PC-9 (cell line): ENCODE measurements at places on chromosomes 2 and 18.
A peak's percentile ranks its signal among the peaks of the same experiment; 100 is the strongest.

GRCh38 chr2:85766229-85766628 lies 12.4 kb downstream of the ATOH8 start:
- DNase-seq: no peak

- no peak for DNase-seq
Observed at GRCh38 chr2:12284037-12284436, 432.7 kb upstream of the TRIB2 start.

DNA sequence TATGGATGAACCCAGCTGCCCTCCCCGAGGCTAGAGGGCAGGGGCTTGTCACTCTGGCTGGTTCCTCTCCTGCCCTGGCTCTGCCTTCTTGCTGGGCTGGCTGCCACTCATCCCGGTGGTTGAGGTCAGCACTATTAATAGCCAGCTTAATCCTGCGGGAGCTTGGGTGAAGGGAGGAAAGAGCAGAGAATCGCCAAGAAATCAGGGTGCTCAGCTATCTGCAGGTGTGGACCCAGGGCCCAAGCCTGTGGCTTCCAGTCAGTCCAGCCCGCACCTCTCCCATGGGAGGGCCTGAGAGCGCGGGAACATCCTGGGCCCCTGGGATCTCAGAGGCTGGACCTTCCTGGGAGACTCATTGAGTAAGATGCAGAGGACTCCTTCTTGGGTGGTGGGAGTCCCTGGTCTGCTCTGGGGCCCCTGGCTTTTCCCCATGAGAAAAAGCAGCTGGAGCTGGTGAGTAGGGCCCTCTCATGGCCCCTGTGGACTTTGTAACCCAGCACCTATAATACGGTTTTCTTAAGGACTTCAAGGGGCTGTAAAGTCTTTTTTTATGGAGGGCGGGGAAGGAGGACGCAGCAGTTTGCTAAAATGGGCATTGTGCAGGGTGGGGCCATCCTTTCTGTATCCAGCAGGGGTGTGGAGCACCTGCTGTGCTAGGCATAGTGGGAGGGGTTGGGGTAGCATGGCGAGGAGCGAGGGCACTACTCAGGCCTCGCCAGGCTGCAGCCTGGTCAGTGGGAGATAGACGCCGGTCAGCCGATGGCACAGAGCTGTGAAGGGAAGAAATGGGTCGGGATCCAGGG lies 27.4 kb upstream of the CNNM3 start:
- DNase-seq: peak; percentile 51

DNA sequence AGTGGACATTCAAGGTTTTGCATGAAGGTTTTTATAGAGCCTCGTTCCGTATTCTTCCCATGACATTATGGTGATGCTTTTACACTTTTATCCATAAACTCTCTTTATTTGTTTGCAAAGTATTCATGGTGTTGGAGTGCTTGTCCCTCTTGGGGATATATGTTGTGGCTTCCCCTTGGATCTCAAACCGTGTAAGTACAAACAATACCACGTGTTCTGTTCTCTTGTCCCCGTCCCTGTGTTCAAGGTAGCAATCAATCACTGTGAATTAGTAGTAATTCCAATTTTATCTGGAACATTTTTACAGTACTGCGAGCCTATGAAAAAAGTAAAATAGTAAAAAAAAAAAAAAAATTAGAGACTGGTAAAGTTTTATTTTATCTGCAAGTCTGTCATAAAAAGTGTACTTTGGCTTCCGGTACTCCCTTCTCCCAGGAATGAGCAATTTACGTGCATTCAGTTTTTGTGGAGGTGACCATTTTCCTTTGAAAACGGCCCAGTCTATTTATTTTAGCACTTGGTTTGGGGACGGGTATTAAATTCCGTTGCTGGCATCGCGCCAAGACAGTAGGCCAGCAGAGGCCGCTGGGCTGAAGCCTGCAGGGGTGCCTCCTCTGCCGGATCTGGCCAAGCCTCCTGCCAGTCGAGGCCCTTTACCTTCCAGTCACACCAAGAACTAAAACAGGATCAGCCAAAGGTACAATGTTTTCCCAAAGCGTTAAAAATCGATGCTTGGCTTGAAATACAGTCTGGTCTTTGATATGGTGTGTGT lies 175.7 kb downstream of the SOCS6 start:
- no peak for DNase-seq

- DNase-seq: no peak
Observed at GRCh38 chr2:224927011-224927410, 115.3 kb downstream of the DOCK10 start.

DNA sequence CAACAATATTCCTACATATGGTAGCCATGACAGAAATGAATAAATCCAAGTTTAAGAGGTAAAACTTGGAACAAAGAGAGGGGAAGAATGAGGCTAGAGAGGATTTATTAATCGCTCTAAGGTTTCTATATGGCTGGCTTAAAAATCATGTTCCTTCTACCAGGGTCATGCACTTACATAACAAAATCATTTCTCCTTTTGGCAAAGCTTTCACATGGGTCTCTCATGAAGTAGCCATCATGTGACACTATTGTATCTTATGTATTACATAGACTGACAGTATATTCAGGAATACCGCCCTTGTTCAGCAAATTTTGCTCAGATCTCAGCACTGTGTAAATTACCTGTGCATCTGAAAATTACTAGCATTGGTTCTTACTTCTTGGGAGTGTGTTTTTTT lies 1554.5 kb upstream of the SLC39A10 start:
- no peak for DNase-seq

GRCh38 chr18:47968006-47968676 lies 37.7 kb upstream of the SMAD2 start:
- DNase-seq: no peak

DNA sequence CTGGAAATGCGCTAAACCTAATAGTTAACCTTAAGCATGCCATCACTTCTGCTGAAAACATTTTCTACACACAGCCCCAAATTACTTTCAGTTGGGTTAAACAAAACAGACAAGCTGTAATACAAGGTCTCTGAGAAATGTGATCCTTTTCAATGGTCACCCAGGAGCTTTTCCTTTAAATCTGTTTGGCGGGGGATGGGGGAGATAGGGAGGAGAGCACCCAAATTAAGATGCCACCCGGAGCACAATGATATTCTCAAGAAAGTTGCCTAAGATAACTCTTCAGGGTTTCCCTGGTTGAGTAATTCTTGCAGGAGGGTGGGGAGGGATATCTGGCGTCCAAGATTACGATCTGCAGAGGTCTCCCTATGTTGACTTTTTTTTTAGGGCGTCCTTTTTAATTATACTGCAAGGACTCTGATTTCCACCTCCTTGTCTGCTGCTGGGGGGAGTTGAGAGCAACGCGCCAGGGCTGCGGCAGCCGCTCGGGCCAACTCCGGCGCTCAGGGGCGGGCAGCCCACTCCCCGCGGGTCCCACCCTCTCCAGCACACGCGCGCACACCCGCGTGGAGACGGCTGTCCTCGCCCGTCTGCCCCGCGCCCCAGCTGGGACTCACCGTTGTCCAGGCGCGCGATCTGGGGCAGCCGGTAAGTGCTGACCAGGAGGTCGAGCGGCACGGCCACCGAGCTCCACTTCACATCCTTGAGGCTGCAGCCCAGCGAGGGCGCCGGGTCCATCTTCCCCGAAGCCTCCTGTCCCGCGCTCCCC lies 807 bp downstream of the GAREM1 start:
- peak; percentile 29 for DNase-seq
